ENCODE measurements at places on chromosomes 6 and 20. TPM values are rescaled to one million over a fixed set of nuclear protein-coding genes. Genes with fewer than 3 reads are reported as not detected.
A peak's percentile ranks its signal among the peaks of the same experiment; 100 is the strongest.

DNA sequence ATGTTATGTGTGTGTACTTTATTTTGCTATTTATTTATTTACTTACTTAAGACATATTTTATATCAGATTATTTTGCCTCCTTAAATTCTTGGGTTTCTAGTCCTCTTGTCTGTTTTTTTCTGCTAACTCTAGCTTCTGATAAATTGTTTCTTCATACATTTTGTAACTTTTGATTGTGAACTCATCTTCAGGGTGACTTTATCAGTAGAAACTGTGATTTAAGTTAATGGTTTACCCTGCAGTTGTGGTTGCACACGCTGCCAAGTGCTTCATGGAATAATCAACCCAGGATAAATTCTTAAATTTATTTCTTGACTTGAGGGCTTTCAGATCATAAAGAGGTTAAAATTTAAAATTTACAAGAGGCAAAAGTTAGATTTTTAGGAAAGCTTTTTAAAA lies 173.3 kb downstream of the CENPW start:
- no peaks in the 10 kb centered on the region for H3K4me1 ChIP-seq
- DNase-seq: no peak
- no peak overlapping the region for H3K27ac ChIP-seq

DNA sequence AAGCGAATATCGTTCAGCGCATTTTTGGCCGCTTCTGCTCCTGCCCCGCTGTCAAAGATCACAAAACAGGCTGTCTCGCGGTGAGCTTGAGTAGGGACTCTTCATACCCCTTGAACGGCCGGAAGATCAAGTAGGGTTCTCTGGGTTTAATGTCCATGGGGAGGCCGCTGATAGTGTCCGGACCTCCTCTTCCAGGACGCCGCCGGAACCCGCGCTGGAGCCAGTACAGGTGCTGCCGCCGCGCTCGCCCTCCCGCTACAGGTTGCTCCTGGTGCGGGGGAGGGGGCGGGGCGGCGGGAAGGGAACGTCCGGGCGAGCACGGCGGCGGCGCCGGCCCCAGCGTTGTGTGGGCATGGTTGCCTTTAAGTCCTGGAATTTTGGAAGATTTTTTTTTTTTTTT lies 67.4 kb downstream of the KHDC1L start:
- no peak for DNase-seq
- H3K36me3 ChIP-seq: no peaks in the 10 kb centered on the region
- no peak overlapping the region for H3K27ac ChIP-seq
- H3K4me3 ChIP-seq: no peak overlapping the region

GRCh38 chr20:52056203-52057062 lies 135.1 kb downstream of the ZFP64 start:
- no peak for DNase-seq
- no peaks in the 10 kb centered on the region for H3K4me1 ChIP-seq
- no peaks in the 10 kb centered on the region for H3K27me3 ChIP-seq
- no peak overlapping the region for H3K27ac ChIP-seq
- no peak overlapping the region for H3K4me3 ChIP-seq
- no peaks in the 10 kb centered on the region for H3K36me3 ChIP-seq

GRCh38 chr6:40330301-40330721 lies 256.9 kb downstream of the LRFN2 start:
- H3K27ac ChIP-seq: no peak overlapping the region
- no peak overlapping the region for H3K4me3 ChIP-seq
- no peaks in the 10 kb centered on the region for H3K4me1 ChIP-seq
- no peak for DNase-seq
- no peaks in the 10 kb centered on the region for H3K36me3 ChIP-seq

The GLP1R gene
- 5.8 TPM for total RNA-seq

GRCh38 chr6:131382631-131383030 lies 190.4 kb upstream of the ARG1 start:
- DNase-seq: no peak
- no peak overlapping the region for H3K4me3 ChIP-seq
- H3K36me3 ChIP-seq: no peaks in the 10 kb centered on the region
- H3K4me1 ChIP-seq: no peaks in the 10 kb centered on the region
- H3K27me3 ChIP-seq: no peaks in the 10 kb centered on the region

- H3K4me3 ChIP-seq: no peak overlapping the region
- H3K27me3 ChIP-seq: no peaks in the 10 kb centered on the region
- no peak overlapping the region for H3K27ac ChIP-seq
- H3K36me3 ChIP-seq: peaks cover 6% of the 10 kb centered on the region
These were observed 28.4 kb downstream of the LHFPL5 start for GRCh38 chr6:35833536-35833935.

GRCh38 chr20:51085769-51086168 lies 62.9 kb upstream of the KCNG1 start:
- no peaks in the 10 kb centered on the region for H3K36me3 ChIP-seq
- no peak for DNase-seq
- no peaks in the 10 kb centered on the region for H3K4me1 ChIP-seq
- H3K4me3 ChIP-seq: no peak overlapping the region
- peaks cover 4% of the 10 kb centered on the region for H3K27me3 ChIP-seq
- no peak overlapping the region for H3K27ac ChIP-seq

GRCh38 chr6:160974304-160974771 lies 17.2 kb upstream of the MAP3K4 start:
- H3K4me1 ChIP-seq: no peaks in the 10 kb centered on the region
- H3K4me3 ChIP-seq: no peak overlapping the region
- no peak for DNase-seq

The RUNX2 gene
- total RNA-seq: 0.55 TPM

- no peaks in the 10 kb centered on the region for H3K4me1 ChIP-seq
- no peak for DNase-seq
- H3K4me3 ChIP-seq: no peak overlapping the region
- H3K36me3 ChIP-seq: no peaks in the 10 kb centered on the region
- no peak overlapping the region for H3K27ac ChIP-seq
These were observed 15.1 kb downstream of the SLC22A3 start for GRCh38 chr6:160363016-160363996.

DNA sequence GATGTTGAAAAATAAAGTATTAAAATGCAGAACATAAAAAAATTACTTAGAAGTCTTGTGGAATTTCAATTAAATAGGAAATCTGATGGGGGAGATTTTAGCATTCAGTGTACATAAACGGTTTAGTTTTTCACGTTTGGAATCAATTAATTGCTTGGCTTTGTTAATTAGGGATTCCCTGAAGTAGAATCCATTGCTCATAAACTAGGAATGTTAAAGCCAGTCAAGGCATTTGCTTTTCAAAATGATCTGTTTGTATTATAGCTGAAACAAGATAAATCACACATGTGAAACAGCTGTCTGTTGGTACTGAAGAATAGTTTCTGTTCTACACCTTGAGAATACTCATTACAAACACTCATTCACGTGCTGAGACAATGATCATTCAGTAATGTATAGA lies 297.9 kb downstream of the TBC1D7 start:
- no peak overlapping the region for H3K27ac ChIP-seq
- no peak for DNase-seq
- H3K4me1 ChIP-seq: peaks cover 11% of the 10 kb centered on the region
- no peaks in the 10 kb centered on the region for H3K36me3 ChIP-seq

DNA sequence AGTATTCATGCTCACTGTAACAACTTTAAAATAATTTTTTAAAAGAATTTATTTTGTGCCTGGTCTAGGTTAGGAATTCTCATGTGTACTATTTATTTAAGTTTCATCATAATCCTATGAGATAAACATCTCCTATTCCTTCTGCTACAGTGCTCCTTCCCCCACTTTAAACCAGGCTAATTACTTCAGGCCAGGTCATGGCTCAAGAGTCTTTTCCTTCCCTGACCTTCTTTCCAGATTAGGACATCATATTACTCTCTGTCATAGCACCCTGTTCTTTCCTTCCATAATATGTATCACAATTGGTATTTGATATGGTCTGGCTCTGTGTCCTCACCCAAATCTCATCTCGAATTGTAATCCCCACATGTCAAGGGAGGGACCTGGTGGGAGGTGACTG lies 239.0 kb downstream of the BTBD9 start:
- H3K36me3 ChIP-seq: no peaks in the 10 kb centered on the region
- H3K27me3 ChIP-seq: no peaks in the 10 kb centered on the region
- H3K4me1 ChIP-seq: no peaks in the 10 kb centered on the region
- no peak for DNase-seq

The CUL7 gene
- total RNA-seq: 9.0 TPM

GRCh38 chr20:62771396-62772102 lies 24.7 kb upstream of the MRGBP start:
- no peaks in the 10 kb centered on the region for H3K27me3 ChIP-seq
- no peaks in the 10 kb centered on the region for H3K4me1 ChIP-seq

DNA sequence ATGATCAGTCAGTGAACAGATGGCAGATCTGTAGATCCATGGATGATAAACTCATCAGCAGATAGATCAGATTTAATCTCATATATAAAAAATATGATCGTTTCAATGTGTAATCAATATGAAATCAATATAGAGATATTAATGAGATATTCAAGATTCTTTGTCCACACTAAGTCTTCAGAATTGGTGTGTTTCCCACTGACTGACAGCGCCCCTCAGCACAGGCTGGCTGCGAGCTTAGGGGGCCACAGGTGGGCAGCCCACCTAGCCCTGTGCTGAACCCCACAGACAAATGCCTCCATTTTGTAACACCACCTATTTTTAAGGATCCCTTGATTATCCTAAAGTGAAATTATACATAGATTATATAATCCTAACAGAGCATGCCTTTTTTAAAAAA lies 32.3 kb downstream of the FRMD1 start:
- no peaks in the 10 kb centered on the region for H3K4me1 ChIP-seq
- H3K27ac ChIP-seq: no peak overlapping the region
- H3K36me3 ChIP-seq: no peaks in the 10 kb centered on the region

DNA sequence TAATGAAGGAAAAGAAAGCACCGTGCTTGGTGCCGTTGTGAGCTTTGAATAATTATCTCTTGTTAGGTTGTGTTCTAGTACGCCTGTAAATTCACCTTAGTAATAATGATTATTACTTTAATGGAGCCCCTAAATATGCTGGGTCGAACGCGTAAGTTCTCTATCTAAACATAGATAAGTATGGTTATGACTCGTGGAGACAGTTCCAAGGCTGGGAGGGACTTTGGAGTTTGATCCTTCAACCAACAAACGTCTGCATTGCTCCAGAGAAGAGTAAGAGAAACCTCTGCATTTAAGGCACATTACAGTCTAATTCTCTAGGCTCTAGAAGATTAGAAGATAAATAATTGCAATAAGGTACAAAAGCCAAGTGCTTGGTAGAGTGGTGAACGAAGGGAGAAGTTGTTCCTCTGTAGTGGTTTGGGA lies 514 bp downstream of the ACOT13 start:
- peaks cover 12% of the 10 kb centered on the region for H3K36me3 ChIP-seq
- no peaks in the 10 kb centered on the region for H3K4me1 ChIP-seq
- peak overlapping the region; percentile 79 for H3K4me3 ChIP-seq
- no peaks in the 10 kb centered on the region for H3K27me3 ChIP-seq
- no peak for DNase-seq
- peak overlapping the region; percentile 91 for H3K27ac ChIP-seq

The FERMT1 gene
- 0.67 TPM for total RNA-seq

- DNase-seq: no peak
- H3K4me1 ChIP-seq: no peaks in the 10 kb centered on the region
- no peak overlapping the region for H3K4me3 ChIP-seq
- no peaks in the 10 kb centered on the region for H3K36me3 ChIP-seq
- no peaks in the 10 kb centered on the region for H3K27me3 ChIP-seq
These were observed 57.7 kb upstream of the CD83 start for GRCh38 chr6:14059791-14060436.

DNA sequence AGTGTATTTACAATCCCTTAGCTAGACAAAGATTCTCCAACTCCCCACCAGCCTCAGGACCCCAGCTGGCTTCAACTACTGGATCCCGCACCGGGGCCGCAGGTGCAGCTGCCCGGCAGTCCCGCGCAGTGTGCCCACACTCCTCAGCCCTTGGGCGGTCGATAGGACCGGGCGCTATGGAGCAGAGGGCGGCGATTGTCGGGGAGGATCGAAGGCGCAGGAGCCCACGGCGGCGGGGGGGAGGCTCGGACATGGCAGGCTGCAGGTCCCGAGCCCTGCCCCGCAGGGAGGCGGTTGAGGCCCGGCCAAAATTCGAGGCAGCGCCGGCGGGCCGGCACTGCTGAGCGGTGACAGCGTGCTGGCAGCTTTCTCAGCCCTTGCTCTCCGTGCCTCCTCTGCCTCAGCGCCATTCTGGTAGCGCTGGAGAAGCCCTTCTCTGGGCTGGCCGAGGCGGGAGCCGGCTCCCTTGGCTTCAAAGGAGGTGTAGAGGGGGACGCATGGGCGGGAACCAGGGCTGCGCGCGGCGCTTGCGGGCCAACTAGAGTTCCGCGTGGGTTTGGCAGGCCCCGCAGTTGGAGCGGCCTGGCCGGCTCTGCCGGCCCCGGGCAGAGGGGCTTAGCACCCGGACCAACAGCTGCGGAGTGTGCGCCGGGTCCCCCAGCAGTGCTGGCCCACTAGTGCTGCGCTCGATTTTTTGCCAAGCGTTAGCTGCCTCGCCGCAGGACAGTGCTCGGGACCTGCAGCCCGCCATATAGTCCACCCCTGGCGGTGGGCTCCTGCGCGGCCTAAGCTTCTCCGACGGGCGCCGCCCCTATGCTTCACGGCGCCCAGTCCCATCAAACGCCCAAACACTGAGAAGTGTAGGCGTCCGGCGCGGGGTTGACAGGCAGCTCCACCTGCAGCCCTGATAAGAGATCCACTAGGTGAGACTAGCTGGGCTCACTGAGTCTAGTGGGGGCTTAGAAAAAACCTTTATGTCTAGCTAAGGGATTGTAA lies 32.4 kb upstream of the KIF13A start:
- H3K36me3 ChIP-seq: no peaks in the 10 kb centered on the region
- no peaks in the 10 kb centered on the region for H3K27me3 ChIP-seq
- H3K27ac ChIP-seq: no peak overlapping the region

DNA sequence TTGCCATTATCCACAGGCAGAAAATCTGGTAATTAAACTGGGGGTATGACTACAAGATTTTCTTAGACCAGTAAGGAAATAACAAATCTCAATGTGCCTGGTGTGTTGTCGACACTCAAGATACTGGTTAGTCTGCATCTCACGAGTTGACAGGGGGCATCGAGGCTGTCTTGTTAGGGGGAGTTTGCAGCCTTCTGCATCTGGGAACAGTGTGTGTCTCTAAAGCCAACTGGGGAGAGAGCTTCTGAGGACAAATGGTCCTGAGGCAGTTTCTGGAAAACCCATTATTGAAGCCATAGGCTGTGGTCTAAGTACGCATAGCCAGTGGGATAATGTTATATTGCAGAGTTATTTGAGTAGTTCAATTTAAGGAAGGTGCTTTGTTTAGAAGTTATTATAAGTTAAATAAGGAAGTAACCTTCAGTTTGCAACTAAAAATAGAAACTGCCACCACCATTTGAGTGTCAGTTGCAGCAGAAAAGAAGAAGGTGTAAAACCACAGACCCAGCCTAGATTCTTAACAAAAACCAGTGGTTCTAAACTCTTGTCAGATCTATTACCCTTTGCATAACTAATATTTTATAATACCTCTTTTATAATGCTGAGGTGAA lies 15.4 kb upstream of the MAPK13 start:
- no peak overlapping the region for H3K4me3 ChIP-seq
- no peak for DNase-seq

All from right atrium auricular region (tissue), 2 donors.